ENCODE measurements at places on chromosomes 7 and 10.
A peak's percentile ranks its signal among the peaks of the same experiment; 100 is the strongest.

- DNase-seq, result no peak
These were observed 205.4 kb upstream of the VSTM2A start for GRCh38 chr7:54336800-54337199.

- no peak for DNase-seq
These were observed 311.6 kb upstream of the LRRN3 start for GRCh38 chr7:110779339-110779738.

DNA sequence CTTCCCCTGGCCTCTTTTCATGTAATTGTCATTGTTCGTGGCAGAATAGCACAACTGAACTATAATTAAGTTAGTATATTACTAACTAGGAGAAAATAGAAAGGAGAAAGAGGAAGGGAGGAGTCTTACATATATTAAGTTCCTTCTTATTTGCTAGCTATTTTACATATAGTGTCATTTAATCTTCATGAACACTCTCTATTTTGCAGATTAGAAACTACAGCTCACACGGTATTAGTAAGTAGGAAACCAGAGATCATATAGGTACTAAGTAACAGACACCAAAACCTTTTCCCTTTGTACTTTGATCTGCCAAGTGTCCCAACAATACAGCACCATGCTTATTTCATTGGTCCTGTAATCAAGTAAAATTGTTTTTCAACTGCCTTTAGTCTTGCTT, 202.4 kb upstream of the HPS1 start:
- DNase-seq, result no peak

GRCh38 chr10:83425306-83425705, 714.0 kb upstream of the GHITM start:
- no peak for DNase-seq

- DNase-seq, result no peak
These were observed 3.2 kb downstream of the HTRA1 start for GRCh38 chr10:122464586-122464985.

DNA sequence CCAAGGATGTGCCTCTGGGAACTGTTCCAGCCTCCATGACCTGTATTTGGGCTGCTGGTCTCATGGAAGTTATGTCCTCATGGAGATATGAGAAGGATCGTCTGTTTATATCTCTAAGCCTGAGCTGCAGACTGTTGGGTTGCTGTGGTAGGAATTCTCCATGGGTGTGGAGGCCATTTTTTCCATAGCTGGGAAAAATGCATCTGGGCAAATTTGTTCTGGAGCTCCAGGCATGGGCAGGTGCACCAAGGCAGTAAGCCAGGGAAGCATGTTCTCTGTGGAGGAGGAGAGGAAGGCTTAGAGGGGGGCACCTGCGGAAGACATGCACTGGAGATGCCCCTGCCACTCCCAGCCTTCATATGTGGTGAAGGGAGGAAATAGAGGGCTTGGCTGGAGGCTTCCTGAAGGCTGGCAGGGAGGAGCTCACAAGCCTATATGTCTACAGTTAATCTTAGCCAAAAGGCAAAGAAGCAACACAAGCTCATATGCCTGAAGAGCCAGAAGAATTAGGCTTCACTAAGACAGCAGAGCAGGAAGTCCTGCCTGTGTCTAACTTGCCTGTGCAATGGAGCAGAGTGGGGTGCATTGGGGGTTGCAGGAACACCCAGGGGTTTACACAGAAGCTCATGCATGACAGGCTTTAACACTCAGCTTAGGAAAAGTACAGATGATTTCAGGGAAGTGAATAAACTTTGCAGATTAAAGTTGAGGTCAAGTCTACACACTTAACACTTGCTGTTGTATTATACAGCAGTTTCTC, 35.1 kb upstream of the CXCL12 start:
- no peak for DNase-seq

DNA sequence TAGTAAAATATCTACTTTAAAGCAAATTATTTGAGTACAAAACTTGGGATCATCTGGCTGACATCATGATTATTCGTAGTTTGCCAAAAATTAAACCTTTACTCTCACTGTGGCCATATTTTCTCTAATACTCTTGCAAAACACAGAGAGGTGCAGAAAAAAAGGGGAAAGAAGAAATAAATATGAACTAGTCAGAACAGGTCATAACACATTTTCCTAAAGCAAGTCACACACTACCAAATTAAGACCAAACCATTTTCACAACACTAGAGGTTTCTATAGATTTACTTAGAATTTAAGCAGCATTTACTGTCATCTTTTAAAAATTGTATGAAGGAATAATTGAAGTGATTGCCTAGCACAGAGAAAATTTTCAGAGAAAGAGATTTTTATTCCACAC, 726.1 kb downstream of the SORCS1 start:
- no peak for DNase-seq

DNA sequence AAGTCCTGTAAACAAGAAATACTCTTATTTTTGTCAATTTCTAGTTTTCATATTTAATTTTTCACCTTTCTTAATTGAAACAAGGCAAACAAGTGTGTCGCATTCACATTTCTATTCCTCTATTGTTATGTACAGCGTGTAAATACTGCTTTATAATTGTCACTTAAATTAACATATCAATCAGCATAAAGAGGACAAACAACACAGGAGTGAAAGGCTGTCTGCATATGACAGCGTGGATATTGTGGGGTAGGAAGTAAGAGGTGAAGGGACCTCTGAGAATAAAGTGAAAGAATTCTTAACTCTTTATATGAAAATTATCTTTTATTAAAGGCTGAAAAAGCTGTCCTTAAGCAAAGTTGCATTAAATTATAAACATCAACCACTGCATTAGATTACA, 797.9 kb upstream of the COBL start:
- DNase-seq, result no peak

- DNase-seq, result no peak
These were observed 51.1 kb upstream of the NANOS1 start for GRCh38 chr10:118978316-118978997.

DNA sequence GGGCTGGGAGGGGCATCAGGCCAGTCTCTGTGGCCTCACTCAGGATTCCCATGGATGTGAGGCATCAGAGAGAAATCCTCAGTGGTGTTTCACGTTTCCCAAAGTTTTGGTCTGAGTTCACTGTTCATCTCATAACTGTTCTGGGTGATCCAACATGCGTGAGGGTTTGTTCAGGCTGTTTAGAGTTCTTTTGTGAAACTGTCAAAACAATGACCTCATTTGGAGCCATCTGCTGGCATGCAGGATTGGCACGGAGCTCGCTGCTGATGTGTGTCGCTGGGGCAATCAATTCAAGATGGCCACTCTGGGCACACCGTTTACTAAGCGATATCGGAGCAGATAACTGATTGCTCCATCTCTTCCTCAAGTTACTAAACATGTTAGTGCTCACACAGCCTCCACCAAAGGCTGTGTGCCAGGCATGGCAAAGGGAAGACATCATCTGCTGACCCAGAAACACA, 365.6 kb downstream of the WDR11 start:
- no peak for DNase-seq

GRCh38 chr10:95297402-95297801, 6.6 kb upstream of the PDLIM1 start:
- DNase-seq, result no peak

- DNase-seq, result no peak
These were observed 42.1 kb upstream of the RASGEF1A start for GRCh38 chr10:43308986-43309385.

- no peak for DNase-seq
These were observed 14.7 kb upstream of the NODAL start for GRCh38 chr10:70456164-70456563.

GRCh38 chr10:7434378-7434777, 23.5 kb upstream of the SFMBT2 start:
- DNase-seq, result no peak

GRCh38 chr10:121338206-121338980, 259.9 kb downstream of the FGFR2 start:
- DNase-seq, result no peak

DNA sequence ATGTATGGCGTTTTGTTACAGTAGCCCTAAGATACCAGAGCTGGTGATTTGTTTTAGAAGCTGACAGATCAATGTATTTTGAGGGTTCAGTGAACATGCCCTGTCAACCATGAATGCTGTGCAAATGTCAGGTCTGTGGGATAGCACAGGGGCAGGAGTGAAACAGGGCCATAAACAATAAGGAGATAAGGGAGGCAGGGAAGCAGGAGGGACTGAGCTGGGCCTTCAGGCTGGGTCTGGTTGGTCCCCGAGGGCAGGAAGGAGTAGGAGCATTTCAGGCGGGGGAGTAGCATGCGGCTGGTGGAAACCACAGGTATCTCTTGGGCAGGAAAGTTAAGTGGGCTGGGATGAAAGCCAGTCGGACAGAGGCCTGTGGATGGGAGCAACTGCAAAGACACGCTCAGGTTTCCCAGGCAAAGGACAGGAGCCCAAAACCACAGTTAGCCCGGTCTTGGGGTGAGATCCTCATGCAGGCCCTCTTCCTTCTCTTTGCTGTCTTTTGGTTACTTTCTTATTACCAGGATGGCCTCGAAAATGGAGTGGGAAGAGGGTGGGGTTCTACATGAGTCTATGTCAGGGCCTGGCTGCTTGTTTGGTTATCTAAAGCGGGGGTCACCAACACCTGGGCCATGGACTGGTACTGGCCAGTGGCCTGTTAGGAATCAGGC, 69.5 kb upstream of the SEPHS1 start:
- no peak for DNase-seq

DNA sequence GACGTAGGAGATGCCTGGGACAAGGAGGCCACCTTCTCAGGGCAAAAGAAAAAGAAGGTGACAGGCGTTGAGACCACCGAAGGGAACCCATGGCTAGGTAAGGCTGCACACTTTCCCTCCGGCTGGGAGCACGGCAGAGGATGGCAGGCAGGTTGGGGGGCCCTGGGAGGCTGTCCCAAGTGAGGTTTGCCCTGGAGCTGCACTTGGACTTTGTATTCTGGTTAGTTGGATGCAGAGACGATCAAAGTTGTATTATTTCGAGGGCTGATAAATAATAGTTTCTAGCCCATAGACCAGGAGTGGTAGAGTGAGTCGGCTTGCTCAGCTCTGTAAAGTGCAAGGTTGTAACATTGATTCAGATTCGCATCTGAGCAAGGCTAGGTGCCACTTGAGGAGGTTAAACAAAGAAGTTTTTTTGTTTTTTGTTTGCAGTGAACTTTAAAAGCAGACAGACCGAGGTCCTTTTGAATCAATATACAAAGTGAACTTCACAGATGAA, 608 bp downstream of the ENTPD7 start:
- DNase-seq, result no peak

DNA sequence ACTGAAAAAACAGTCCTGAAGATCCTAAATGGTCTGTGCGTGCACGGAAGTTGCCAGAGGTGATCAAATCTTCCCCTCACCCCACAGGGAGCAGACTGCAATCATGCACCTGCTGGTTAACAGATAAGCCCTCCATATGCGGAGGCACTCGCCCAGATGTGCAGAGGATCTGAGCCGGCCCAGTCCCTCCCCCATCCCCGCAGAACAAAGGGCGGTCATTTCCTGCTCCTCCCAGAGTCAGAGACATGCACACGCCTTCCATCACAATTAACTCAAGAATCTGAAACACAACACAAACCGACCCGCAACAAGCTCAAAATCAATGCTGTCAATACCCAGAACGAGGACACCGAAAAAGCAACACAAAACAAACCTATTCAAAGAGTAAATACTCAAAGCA, 24.2 kb downstream of the CRTAC1 start:
- no peak for DNase-seq

- no peak for DNase-seq
These were observed 14.5 kb downstream of the SSC4D start for GRCh38 chr7:76394957-76395356.

- DNase-seq, result peak; percentile 12
These were observed 42.9 kb downstream of the CD36 start for GRCh38 chr7:80681272-80681885.

- no peak for DNase-seq
These were observed 7.4 kb downstream of the CYP3A43 start for GRCh38 chr7:99835189-99835588.

GRCh38 chr10:103736044-103736443, 119.3 kb downstream of the SH3PXD2A start:
- DNase-seq, result no peak

DNA sequence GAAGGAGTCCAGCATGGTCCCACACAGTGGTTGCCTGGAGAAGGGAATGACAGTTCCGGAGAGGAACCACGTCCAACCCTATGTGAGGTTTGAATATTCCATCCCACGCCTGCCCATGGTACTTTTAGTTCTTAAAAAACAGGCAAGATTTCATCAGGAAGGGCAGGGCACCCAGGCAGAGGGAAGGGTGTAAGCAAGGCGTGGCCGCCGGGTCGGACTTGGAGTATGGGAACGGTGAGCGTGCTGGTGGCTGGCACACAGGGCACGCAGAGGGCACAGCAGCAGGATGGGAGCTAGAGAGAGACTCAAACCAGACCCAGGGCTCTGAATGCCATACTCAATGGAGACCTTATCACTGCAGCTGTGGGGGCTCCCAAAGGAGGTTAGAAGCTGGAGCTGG, 34.3 kb downstream of the FAM53B start:
- DNase-seq, result no peak

DNA sequence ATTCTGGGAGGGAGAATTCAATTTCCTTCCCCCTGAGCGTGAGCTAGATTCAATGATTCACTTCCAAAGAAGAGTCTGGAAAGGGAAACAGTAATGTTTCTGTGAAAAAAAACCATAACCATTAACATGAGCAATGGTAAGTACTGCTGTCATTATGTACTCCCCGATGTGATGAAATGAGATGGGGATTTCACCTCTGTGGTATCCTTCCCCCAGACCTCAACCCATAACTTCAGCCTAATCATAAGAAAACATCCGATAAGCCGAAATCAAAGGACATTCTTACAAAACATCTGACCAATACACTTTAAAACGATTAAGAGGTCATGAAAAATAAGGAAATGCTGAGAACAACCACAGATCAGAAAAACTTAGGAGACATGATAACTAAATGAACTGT, 27.2 kb downstream of the EZH2 start:
- no peak for DNase-seq

GRCh38 chr10:95716466-95716865, 22.7 kb upstream of the TCTN3 start:
- no peak for DNase-seq

GRCh38 chr7:13099154-13099795, 411.8 kb downstream of the ARL4A start:
- no peak for DNase-seq

DNA sequence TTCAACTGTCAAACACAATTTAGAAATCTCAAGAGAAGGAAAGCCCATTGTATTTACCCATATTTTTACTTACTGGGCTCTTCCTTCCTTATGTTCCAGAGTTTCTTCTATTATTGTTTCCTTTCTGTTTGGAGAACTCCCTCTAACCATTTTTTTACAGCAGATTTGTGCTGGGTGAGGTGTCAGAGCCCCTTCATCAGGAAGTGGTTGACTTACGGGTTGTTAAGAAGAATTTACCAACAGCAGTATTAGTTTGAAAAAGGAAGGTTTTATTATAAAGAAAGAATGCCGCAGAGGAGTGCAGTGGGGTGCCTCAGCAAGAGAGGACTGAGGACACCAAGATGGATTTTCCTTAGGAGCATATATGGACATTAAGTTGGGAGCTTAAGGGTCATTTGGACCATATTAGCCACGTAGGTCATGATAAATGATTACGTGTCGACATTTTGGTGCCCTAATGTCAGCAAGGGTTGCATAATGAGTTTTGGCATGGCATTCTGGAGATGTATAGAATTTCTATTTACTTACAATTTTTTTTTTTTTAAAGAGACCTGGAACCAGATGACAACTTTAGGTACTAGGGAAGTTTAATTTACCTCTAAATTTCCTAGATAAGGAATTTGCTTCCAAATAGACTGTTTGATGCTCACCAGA, 6.3 kb upstream of the TBATA start:
- DNase-seq, result no peak
